ENCODE measurements at places on chromosomes 11 and 22.

DNA sequence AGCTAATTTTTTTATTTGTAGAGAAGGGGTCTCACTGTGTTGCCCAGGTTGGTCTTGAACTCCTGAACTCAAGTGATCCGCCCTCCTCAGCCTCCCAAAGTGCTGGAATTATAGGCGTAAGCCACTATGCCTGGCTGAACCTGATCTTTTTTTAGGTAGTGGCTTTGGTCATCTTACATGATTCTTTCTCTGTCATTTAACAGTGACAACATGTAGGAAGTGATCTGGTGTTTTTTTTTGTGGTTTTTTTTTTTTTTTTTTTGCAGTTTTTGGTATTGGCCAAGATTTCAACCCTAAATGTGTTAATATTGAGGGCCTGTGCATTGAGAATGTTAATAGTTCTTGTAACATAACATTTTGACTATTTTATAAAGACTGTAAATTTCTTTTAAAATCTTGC is 8.0 kb upstream of the FERMT3 start:
- DNase-seq = no peak

DNA sequence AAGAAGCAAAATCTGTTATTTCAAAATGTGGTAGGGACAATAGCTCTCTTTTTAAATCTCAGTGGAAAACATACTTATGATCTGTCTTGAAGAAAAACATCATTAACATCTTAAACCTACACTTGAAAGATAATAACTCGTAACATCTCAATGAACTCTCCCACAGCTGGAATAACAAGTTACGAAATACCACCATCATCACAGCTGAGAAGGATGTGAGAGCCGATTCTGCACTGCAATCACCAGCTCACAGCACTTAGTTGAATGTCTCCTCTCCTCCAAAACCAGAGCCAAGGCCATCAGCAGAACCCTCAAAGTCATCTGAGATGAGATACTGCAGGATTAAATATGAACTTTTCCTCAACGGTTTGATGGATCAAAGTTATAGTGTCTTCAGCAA is 124.3 kb downstream of the ARHGAP20 start:
- no peak for DNase-seq

DNA sequence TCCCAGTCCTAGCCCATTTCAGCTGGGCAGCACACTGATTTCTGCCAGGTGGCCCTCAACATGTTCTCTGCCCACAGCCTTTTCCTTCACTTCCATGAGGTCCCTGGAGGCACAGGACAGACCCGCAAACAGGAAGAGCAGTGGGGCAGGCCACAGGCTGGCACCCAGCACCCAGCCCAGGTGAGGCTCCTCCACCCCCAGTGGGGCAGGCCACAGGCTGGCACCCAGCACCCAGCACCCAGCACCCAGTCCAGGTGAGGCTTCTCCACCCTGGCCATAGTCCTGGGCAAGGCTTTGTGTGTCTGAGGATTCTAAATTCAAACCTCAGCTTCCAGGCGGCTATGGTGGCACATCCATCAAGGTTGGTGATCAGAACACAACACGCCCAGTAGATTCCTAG is 1413.0 kb downstream of the BRD1 start:
- DNase-seq = no peak

DNA sequence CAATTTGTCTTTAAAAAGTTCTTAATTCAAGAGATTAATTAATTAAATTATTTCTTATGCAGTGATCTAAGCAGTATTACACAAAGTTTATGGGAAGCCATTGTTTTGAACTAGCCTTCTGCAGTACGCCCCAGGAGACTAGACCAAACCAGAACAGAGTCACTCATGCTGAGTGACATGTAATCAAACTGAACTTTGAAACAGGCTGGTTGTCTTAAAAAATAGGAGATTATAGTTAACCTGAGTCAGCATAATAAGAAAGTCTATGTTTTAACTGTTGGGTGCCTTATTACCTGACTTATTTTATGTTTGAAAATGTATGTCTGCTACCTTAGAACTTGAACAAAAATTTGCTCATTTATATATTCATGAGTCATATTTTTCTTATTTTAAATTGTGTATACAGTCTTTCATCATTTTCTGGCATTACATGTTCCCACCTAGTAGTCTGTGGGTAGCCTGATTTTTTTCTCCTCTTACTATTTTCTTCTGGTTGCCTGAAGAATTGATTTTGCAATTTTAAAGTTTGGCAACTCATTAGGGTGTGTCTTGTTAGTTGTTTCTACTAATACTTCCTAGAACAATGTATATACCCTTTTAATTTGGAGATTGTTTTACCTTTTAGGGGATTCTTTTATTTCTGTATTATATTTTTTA is 161.4 kb downstream of the AASDHPPT start:
- DNase-seq = no peak

- no peak for DNase-seq
Observed at GRCh38 chr22:38221908-38222796, 20.4 kb downstream of the MAFF start.

- no peak for DNase-seq
Observed at GRCh38 chr11:100791860-100792259, 104.8 kb downstream of the ARHGAP42 start.

- peak; percentile 30 for DNase-seq
Observed at GRCh38 chr22:47191671-47192650, 429.5 kb downstream of the TBC1D22A start.

DNA sequence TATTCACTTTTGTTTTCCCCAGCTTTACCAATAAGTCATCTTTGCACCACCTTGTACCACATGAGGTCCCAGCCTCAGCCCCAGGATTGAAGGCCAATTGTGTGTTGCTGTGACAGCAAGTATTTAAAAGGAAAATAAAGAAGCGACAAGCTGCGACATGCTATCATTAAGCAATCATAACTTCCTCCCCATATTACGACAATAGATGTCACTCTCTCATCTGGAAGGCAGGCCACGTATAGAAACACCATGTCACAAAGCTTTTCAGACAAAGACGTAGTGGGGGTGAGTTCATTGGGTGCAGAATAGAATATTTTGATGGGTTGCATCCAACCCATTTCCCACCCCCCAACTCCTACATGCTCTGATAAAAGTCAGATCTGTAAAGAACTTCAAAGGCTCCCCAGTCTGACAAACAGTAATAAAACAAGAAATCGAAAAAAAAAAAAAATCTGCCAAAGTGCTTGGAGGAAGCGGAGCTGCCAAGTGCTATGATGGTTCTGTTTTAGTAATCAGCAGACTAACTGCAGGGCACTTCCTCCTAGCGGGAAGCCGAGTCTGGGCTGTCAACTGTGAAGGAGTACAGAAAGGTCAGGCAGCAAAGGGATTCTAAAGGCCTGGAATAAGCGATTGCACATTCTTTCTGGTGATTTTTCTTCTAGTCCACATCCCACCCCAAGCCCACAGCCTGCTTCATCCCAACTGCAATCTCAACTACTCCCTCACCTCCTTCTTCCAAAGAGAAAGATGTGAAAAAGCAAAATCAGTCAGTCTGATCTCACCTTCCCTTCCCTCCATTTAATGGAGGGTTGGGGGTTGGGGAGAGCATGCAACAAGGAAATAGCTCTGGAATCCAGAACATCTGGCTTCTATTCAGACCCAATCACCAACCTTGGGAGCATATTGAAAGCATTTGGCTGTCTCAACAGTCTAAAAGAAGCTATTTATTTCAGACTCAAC is 131.4 kb upstream of the UBASH3B start:
- no peak for DNase-seq

GRCh38 chr11:63512816-63513215 is 6.9 kb downstream of the LGALS12 start:
- DNase-seq = no peak
